ENCODE measurements at places on chromosomes 12 and 14.
A peak's percentile ranks its signal among the peaks of the same experiment; 100 is the strongest.

- no peak for DNase-seq
Measured at GRCh38 chr14:55198749-55199148, 7.4 kb upstream of the DLGAP5 start.

- no peak for DNase-seq
Measured at GRCh38 chr12:41697161-41697560, 447.5 kb downstream of the GXYLT1 start.

- peak; percentile 16 for DNase-seq
Measured at GRCh38 chr12:57893431-57894353, 47.2 kb upstream of the CTDSP2 start.

DNA sequence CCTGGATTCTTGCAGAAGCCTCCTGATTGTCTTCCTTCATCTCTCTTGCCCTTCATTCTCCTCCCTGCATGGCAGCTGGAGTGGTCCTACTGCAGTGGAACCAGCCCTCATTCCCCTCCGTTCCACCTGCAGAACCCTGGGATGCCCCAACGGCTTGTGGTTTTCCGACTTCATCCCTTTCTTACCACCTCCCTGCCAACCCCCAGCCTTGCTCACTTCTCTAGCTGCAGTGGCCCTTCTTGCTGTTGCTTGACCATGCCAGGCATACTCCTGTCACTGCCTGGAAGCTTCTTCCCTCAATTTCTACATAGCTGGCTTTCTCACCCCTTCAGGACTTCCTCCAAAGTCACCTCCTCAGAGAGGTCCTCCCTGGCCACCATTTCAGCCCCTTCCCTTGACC lies 123.3 kb downstream of the BEGAIN start:
- no peak for DNase-seq

DNA sequence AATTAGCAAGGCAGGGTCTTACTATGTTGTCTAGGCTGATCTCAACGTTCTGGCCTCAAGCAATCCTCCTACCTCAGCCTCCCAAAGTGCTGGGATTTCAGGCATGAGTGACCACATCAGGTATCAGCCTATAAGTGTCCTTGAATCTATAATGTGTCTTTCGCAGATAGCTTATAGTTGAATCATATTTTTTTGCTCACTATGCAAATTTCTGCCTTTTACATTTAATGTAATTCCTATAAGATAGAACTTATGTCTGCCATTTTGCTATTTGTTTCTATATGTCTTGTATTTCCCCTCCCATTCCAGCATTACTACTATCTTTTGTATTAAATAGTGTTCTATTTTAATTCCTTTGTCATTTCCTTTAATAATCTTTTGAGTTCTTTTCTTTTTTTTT lies 10.5 kb upstream of the ATF7 start:
- DNase-seq, result no peak

DNA sequence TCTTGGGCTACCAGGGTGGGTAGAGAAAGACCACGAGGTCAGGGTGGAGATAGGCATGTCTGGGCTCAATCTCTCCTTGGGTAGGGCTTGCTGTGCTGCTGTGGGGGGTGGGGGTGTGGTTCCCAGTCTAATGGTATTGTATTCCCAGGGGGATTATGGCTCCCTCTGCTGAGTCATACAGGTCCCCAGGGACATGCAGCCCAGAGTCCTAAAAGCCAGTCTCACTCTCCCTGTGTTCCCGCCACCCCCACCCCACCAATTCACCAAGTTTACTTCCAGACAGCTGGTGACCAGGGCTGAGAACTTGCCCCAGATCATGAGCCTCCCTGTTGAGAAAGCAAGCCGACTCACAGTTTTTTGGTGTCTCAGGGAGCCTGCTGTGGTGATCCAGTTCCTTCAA lies 367.6 kb downstream of the C12orf75 start:
- no peak for DNase-seq

DNA sequence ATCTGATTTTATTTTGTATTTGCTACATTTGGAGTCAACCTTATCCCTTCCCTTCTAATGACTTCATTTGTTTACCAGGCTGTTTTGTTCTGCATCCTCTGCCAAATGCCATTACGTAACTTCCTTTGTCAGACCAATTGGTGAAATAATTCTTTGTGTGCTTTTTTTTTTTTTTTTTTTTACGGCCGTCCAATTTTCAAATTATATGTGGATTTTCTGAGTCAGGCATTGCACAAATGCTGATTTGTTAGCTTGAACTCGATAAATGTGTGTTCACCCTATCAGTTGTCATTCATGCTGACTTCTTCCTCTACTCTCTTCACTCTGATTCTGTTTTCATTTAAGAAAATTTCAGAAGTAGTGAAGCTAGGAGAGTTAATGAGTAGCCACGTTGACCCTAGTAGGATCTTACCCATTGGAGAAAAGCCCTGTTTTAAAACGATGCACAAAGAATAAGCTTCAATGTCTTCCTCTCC lies 386.2 kb downstream of the DIO2 start:
- DNase-seq, result peak; percentile 67

DNA sequence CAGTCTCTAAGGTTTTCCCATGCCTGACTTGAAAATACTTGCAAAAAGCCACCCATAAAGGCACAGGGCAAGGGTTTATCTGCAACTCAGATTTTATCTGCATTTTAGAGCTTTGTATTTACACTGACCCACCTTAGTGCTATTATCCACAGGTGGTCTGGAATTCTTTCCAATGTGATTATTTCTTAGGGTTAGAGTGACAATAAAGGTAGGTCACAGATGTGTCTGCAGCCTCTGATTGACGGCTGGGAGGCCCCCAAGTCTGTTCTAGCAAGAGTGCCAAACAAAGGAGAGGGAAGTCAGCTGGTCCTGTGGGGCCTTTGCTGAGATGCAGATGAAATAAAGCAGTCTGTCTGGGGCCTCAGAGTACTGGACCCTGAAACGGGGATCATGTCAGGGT lies 64.0 kb downstream of the FRMD6 start:
- no peak for DNase-seq

DNA sequence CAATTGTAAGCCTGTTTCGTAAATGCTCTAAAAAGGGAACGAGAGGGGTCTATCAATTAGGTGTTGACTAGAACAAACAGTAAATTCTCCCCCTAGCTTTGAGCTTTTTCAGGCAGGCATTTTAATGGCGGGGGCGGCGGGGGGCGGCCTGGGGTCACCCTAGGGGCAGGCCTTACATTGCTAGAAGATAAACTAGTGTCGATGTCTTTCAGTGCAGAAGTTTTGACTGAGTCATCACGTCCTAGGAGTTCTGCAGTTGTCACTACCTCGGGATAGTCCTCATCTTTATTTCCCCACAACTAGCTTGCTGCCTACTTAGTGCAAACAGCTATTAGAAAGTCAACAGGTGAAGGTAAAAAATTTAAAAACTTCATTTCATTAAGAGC lies 1.6 kb downstream of the ATP6V1D start:
- DNase-seq, result peak; percentile 45

- no peak for DNase-seq
Measured at GRCh38 chr12:44375694-44376093, 500.4 kb downstream of the NELL2 start.

- DNase-seq, result no peak
Measured at GRCh38 chr12:88325816-88326189, 183.7 kb downstream of the TMTC3 start.

DNA sequence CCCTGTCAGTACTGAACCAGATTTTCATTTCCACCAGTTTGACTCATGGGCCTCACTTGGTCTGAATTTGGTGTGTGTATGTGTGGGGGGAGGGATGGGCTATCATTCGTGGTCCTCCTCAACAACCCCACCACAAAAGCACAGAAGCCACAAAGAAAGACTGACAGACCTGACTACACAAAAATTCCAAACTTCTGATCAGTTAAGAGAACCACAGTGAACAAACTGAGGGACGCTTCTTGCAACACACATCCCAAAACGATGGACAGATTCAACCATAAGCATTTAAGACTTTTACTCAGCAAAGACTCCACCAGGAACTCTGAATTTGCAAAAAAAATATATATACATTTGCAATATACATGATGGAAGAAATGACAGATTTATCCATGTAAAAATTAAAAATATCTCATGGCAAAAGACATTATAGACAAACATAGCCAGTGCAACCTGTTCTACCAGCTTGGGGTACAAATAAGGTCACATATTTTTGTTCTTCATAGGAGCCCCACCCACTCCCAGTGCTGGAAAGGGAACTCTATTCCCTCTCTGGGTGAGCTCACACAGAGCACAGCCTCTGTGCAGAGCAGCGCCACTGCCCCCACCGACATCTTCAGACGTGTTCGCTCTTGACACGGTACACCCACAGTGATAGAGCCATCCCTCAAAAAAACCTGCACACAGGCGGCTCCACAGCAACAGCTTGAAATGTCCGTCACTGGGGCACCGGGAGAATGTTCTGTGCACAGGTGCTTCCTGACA lies 49.7 kb downstream of the JAG2 start:
- peak; percentile 93 for DNase-seq

DNA sequence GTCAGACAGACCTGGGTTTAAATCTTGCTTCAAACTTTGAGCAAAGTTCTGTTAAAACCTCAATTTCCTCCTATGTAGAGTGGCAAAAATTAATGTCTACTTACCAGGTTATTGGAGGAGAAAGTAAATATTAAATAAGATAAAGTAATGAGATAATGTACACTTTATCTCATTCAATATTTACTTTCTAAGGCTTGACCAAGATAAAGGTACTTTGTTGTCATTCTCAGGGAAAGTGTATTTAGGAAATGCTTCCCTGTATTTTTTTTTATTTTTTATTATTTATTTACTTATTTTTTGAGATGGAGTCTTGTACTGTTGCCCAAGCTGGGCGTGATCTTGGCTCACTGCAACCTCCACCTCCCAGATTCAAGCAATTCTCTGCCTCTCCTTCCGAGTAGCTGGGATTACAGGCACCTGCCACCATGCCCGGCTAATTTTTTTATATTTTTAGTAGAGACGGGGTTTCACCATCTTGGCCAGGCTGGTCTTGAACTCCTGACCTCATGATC lies 4.7 kb downstream of the FAM161B start:
- no peak for DNase-seq

- peak; percentile 53 for DNase-seq
Measured at GRCh38 chr14:105204206-105204930, 23.3 kb upstream of the NUDT14 start.

DNA sequence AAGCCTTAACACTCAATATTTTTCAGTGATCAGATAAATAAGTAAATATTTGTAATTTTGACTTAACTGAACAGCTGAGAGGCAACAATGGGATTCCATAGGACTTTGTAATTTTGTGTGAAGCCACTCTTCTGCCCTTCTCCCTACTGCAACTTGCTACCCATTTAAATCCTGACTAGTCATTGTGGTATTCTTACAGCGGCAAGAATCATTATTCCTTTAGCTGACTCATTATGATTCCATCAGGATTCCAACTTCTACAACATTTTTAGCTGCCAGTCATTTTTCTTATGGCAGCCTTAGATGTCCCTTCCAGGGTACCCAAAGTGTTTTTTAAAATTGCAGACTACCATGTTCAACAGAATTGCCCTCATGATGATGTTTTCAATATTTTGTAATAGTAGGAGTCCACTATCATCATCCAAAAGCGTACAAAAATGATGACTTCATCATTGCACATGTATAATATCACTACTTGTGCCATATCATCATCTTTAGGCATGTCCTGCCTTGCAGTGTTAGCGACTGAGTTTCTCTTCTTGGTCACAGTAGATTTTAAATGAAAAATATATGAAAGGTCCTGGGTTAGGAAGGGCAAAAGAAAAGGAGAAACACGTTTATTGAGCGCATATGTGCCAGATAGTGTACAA lies 5.1 kb upstream of the MAGOHB start:
- peak; percentile 93 for DNase-seq

DNA sequence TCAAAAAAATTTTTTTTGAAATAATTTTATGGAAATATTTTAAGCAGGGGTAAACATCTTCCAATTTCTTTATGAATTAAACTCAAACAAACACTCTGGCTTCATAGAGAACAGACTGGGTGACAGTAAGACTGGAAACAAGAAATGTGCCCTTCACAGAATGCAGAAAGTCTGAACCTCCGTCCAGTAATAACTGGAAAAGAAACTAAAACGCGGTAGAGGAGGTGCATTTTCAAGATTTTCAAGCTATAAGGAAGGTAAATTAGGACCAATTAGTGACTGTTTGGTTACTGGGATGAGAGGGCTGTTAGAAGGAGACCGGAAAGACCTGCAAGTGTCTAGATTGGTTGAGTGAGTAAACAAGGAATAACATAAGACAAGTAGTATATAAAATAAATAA lies 245.7 kb downstream of the CEP128 start:
- DNase-seq, result no peak

DNA sequence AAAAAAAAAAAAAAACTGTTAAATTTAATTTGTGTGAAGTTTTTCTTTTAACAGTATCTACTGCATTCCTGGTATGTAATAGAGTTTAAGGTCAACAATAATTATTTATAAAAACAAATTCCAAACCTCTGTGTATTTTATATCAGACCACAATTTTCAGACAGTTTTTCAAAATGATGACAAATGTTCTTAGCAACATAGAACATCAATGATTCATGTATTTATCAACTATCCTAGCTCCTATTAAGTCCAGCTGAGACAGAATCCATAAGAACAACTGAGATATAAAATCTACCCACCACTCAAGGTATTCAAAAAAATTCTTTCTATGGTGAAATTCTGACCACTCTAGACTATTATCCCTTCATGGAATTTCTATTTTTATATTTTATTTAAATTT lies 144.5 kb downstream of the EPS8 start:
- DNase-seq, result no peak

- DNase-seq, result no peak
Measured at GRCh38 chr12:67439611-67440010, 170.5 kb downstream of the CAND1 start.

- no peak for DNase-seq
Measured at GRCh38 chr12:12506496-12506890, 56.2 kb downstream of the DUSP16 start.

DNA sequence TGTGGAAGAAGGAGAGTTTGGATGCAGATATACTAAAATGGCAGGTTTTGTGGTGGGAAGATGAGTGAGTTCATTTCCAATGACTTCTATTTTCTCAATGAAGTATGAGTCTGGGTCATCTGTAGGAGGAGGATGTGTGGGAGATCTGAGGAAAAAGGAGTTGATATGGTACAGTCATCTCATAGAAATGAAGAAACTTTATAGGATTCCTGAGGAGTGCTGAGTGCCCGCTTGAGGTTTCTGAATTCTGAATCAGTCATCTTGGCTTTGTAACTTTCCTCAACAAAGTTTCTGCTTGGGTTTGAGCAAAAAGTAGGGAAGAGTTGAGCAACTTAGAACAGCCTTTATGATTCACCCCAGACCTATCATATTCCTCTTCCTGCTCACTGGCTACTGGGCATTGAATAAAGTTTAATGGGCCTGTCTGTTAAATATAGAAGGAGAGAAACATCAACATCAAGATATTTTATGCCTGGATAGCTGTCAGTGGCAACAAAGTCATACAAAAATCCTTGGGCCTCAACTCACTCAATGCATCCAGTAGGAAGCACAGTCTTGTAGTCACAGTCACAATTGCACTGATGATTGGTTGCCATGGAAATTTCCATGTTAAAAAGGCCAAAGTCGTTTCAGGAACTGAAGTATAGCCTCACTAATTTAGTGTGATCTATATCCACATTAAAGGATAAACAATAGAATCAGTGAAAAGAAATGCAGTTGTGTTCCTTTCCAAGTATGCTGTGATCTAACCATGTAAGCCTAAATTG lies 284.7 kb downstream of the DUSP6 start:
- peak; percentile 98 for DNase-seq

Data from bronchial epithelial cell (primary cell).